HepG2 (cell line): ENCODE measurements at places on chromosomes 3 and 15.

GRCh38 chr3:172320468-172320867 lies 127.8 kb downstream of the GHSR start:
- DNase-seq = no peak

- no peak for DNase-seq
Observed at GRCh38 chr3:175932586-175932985, 1073.5 kb downstream of the NAALADL2 start.

DNA sequence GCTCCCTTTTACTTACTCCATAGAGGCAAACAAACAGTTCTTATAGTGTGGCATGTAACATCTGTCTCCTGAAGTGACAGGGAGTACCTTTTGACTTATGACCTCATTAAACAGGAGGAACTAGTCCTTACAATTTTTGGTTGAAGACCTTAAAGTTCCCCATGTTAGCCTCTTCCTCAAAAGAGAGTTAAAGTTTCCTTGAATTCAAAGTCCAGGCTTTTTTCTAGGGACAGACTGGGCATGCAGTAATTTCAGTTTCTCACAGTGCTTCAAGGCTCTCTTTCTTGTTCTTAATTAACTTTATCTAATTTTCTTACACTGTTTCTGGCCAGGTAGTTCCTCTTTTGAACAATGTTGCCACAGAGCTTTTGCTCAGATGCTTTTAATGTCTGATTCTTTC lies 12.1 kb downstream of the GOLM2 start:
- no peak for DNase-seq

DNA sequence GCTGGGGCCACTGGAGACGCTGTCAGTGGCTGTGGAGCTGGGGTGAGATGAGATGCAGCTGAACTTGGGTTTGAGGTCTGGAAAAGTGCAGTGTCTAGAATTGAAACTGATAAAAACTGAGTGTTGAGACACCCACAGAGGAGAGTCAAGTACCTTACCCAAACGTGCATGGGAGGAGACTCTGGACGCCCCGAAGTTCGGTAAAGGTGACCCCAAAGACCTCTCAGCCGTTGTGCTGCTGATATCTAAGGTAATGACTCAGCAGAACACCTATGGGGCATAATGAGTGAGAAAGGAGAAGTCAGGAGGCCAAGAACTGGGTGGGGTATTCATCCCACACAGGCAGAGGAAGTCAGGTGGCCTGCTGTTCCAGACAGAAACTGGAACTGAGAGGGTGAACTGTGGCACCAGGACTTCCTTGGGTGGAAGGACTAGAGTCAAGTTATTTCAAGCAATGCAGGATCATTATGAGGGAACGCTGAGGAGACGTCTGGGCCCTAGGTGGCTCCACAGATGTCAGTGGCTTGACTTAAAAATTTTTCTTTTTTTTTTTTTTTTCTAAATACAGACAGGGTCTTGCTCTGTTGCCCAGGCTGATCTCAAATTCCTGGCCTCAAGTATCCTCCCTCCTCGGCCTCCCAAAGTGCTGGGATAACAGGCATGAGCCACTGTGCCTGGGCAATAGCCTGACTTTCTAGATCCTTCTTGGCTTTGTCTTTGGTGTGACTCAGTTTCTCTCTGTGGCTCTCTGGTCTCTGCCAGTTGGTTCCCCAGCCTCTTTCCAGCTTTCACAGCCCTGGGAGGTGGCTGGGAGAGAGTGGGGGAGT lies 67.6 kb upstream of the GCNT3 start:
- no peak for DNase-seq
